ENCODE measurements at places on chromosomes 7 and 10. TPM values are rescaled to one million over a fixed set of nuclear protein-coding genes. Genes with fewer than 3 reads are reported as not detected.

Gene SLC16A12
- 1.2 TPM for polyA plus RNA-seq

Gene LRIT1
- polyA plus RNA-seq = not detected

Gene FAM25A
- polyA plus RNA-seq = not detected

Gene KAZALD1
- polyA plus RNA-seq = 3.1 TPM

Gene ORAI2
- polyA plus RNA-seq = 3.6 TPM

Gene ASIC3
- polyA plus RNA-seq = 1.8 TPM

DNA sequence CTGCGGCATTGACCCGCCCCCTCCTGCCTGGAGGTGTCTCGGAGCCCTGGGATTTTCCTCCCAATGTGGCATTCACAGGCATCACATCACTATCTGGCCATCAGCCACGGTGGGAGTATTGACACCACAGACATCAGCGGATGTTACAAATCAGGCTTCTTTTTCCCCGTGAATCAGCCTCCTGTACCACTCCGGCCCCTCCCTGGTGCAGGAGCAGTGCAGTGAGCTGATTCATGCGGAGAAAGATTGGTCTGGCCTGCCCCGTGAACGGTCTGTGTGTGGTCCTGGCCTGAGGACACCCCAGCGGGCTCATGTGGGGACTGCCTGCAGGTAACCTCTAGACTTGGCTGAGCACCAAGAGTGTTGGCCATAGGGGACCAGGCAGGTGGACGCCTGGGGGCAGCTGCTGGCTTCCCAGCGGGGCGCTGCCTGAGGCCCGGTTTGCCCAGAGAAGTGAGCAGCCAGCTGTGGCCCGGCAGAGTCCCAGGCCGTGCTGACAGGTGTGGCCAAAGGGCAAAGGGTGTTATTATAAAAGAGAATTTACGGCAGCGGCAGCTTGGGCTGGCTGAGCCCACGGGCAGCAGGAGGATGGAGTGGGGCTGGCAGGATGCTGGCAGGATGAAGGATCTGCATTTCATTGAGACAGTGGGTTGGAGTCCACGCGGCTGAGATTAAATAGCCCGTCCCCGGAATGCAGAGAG lies 32.1 kb upstream of the GNA12 start:
- H3K36me3 ChIP-seq = no peaks in the 10 kb centered on the region
- H3K27ac ChIP-seq = no peak overlapping the region
- H3K27me3 ChIP-seq = peaks cover 2% of the 10 kb centered on the region

DNA sequence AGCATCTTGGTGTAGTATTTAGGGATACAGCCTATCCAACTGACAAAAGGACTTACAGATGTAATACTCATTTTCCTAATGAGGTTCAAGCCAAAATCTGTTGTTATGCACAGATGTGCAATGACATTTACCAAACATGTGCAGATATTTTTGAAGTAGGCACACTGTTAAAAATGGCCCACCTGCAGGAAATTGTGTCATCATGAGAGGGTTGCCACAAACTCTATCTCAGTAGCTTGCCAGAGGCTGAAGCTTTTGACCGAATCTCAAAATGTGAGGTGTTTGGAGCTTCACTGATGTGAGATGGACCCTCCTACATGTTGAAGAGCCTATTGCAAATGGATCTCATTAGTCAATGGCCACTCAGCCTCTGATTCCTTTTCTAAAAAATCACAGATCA lies 89.7 kb upstream of the CSTF2T start:
- no peaks in the 10 kb centered on the region for H3K4me1 ChIP-seq
- H3K4me3 ChIP-seq = no peak overlapping the region
- no peaks in the 10 kb centered on the region for H3K27me3 ChIP-seq
- no peak overlapping the region for H3K27ac ChIP-seq

DNA sequence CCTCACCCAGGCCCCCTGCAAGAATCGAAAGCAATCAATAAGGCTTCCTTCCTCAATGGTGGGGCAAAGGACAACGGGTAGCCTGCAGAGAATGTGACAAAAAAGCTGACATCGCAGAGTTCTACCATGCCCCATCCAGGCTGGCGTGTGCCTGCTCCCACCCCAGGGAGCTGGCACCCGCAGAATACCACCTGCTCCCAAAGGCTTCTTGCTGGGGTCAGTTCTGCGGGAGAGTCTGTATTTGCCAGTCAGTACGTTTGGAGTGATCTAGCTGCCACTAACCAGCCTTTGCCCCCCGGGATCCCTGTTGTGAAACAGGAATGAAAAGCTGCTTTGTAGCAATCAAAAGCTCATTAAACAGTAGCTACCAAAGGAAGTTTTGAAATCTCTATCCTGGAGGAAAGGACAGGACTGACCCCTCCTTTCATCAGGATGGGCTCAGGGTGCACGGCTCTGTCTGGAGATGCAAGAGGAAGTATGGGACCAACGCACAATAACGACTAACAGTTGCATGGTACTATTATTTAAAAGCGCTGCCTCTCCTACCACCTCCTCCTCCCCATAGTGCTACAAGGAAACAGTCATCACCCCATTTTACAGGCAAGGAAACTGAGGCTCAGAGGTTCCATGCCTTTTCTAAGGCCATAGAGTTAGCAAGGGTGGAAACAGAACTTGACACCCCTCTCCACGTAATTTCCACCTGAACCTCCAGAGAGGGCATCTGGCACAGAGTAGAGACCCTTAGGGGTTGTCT lies 67.0 kb downstream of the FGFR2 start:
- H3K4me3 ChIP-seq = no peak overlapping the region
- H3K27ac ChIP-seq = no peak overlapping the region
- H3K36me3 ChIP-seq = no peaks in the 10 kb centered on the region
- DNase-seq = no peak
- H3K4me1 ChIP-seq = no peaks in the 10 kb centered on the region
- H3K27me3 ChIP-seq = peaks cover 14% of the 10 kb centered on the region

DNA sequence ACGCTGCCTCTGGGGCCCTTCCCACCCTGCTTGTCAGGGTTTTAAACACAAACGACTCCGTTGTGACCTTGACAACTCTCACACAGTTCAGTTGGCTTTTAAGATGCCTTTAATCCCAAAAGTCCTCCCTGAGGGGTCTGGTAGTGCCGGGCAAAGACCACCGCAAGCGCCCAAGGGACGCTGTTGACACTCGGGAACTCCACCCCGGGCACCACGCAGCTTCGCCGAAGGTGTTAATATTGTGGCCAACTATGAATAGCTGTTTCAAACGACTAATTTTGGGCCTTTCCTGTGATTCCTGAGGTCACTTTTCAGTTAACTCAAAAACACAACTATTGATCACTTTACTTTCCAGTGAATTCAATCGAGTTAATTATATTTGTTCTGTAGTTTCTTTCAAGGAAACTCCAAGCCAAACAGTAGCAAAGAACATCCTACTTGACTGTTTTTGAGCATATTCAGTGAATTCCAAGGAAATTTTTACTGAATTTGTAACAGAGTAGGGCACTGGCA lies 958 bp upstream of the ESYT2 start:
- peak; percentile 65 for DNase-seq
- peak overlapping the region; percentile 99 for H3K27ac ChIP-seq
- peak overlapping the region; percentile 85 for H3K4me3 ChIP-seq
- no peaks in the 10 kb centered on the region for H3K27me3 ChIP-seq

GRCh38 chr7:87028636-87029035 lies 30.8 kb downstream of the ELAPOR2 start:
- H3K27me3 ChIP-seq = no peaks in the 10 kb centered on the region
- H3K4me3 ChIP-seq = no peak overlapping the region
- DNase-seq = no peak
- no peak overlapping the region for H3K27ac ChIP-seq
- peaks cover 6% of the 10 kb centered on the region for H3K4me1 ChIP-seq

- H3K27me3 ChIP-seq = no peaks in the 10 kb centered on the region
- no peak for DNase-seq
- peaks cover 9% of the 10 kb centered on the region for H3K36me3 ChIP-seq
- peak overlapping the region; percentile 90 for H3K4me3 ChIP-seq
- H3K4me1 ChIP-seq = peaks cover 18% of the 10 kb centered on the region
Observed at GRCh38 chr10:102066399-102067088, 1.4 kb downstream of the HPS6 start.

DNA sequence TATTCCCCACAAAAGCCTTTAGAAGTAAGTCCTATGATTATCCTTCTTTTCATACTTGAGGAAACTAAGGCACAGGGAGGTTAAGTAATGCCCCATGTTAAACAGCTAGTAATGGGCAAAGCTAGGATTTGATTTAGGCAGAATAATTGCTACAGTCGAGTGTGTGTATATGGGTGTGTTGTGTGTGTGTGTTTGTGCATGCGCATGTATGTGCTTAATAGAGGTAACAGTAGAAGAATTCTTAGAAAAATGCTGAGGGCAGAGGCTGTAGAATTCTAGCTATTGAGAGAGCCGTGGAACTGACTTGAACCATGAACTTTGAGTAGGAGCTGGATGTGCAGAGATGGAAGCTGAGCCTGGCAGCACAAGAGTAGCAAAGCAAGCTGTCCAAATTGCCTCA lies 131.3 kb upstream of the WNT16 start:
- DNase-seq = no peak
- H3K27me3 ChIP-seq = no peaks in the 10 kb centered on the region
- peak overlapping the region; percentile 70 for H3K27ac ChIP-seq
- H3K4me3 ChIP-seq = no peak overlapping the region

DNA sequence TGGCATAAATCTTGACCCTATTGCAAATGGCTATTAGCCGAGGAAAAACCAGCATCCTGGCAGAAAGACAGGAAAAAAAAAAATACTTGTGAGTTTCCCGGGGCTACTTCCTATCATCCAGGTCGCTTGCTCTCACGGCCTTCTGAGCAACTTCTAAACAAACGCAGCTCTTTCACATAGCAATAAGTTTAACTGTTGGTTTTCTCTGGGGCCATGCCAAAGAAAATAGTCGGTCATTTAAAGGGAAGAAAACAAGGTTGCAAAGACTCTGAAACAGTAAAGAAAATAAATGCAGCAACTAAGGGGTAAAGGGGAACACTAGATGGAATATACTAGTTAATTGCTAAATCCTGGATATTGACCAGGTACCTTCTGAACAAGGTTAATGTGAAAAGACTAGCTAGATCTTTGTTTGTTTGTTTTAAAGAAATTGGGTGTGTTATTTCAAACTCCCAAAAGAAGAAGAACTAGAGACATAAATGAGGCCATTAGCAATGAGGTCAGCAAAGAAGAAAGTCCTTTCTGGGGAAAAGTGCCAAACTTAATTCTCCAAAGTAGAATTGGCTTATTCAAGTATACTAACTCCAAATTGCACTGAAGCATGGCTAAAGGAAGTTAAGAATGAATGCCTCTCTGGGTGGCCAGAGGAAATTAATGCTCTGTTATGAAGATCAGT lies 54.2 kb downstream of the SLC39A12 start:
- no peak overlapping the region for H3K4me3 ChIP-seq
- H3K27ac ChIP-seq = no peak overlapping the region
- H3K4me1 ChIP-seq = no peaks in the 10 kb centered on the region
- H3K36me3 ChIP-seq = no peaks in the 10 kb centered on the region

- H3K36me3 ChIP-seq = peaks cover 11% of the 10 kb centered on the region
- no peak overlapping the region for H3K4me3 ChIP-seq
- H3K27me3 ChIP-seq = no peaks in the 10 kb centered on the region
- H3K27ac ChIP-seq = no peak overlapping the region
Observed at GRCh38 chr10:63260103-63260859, 127.2 kb downstream of the NRBF2 start.

DNA sequence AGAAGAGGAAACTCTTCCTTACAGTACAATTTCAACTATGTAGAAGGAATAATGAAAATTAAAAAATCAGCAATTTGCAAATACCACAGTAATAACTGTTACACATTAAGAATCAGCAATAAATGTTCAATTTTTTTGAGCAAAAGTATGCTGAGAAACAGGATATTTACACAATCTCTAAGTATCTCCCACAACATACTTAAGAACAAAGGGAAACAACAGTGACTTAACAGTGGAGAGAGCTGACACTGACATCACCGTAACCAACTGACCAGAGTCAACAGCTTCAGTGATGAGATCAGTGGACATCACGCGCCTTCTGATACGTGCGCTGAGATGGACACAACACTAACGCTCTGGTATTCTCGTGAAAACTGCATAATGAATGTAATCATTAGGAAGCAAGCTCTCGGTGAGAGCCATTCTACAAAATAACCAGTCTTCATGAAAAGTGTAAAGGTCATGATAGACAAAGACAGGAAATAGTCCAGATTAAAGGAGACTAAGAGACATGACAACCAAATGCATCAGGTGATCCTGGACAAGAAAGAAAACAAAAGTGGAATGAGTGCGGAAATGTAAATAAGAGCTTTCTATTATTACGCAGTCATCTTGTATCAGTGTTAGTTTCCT lies 82.6 kb downstream of the PIP4K2A start:
- H3K27ac ChIP-seq = no peak overlapping the region
- no peak for DNase-seq
- H3K4me1 ChIP-seq = no peaks in the 10 kb centered on the region
- H3K4me3 ChIP-seq = no peak overlapping the region
- H3K27me3 ChIP-seq = no peaks in the 10 kb centered on the region

DNA sequence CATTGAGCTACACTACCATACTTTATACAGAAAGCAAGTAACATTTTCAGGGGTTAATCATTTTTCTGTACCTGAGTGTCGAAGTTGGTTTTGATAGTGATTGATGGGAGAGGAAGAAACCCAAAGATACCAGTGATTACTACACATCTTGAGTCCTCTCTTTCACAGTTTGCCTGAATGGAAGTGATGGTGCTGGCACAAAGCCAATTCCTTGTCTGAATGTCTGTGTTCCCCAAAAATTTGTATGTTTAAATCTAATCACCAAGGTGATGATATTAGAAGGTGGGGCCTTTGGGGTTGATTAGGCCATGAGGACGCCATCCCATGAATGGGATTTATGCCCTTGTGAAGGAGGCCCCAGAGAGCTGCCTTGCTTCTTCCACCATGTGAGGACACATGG lies 696.9 kb upstream of the ANKRD30A start:
- no peaks in the 10 kb centered on the region for H3K27me3 ChIP-seq
- H3K27ac ChIP-seq = no peak overlapping the region
- H3K4me3 ChIP-seq = no peak overlapping the region
- no peak for DNase-seq
- no peaks in the 10 kb centered on the region for H3K36me3 ChIP-seq

- no peak overlapping the region for H3K27ac ChIP-seq
- no peaks in the 10 kb centered on the region for H3K4me1 ChIP-seq
- no peak for DNase-seq
- H3K36me3 ChIP-seq = no peaks in the 10 kb centered on the region
Observed at GRCh38 chr10:113953505-113954272, 90.0 kb upstream of the ADRB1 start.

- no peaks in the 10 kb centered on the region for H3K27me3 ChIP-seq
- H3K36me3 ChIP-seq = no peaks in the 10 kb centered on the region
- no peak overlapping the region for H3K27ac ChIP-seq
- no peak for DNase-seq
- no peaks in the 10 kb centered on the region for H3K4me1 ChIP-seq
Observed at GRCh38 chr7:15783987-15784693, 97.7 kb upstream of the MEOX2 start.

GRCh38 chr7:135575296-135575695 lies 17.6 kb downstream of the NUP205 start:
- H3K27ac ChIP-seq = no peak overlapping the region
- no peak for DNase-seq
- peaks cover 88% of the 10 kb centered on the region for H3K36me3 ChIP-seq
- H3K4me1 ChIP-seq = no peaks in the 10 kb centered on the region
